ENCODE measurements at places on chromosomes 3 and 15.

GRCh38 chr3:139357899-139358298 lies 14.1 kb downstream of the MRPS22 start:
- DNase-seq: no peak

DNA sequence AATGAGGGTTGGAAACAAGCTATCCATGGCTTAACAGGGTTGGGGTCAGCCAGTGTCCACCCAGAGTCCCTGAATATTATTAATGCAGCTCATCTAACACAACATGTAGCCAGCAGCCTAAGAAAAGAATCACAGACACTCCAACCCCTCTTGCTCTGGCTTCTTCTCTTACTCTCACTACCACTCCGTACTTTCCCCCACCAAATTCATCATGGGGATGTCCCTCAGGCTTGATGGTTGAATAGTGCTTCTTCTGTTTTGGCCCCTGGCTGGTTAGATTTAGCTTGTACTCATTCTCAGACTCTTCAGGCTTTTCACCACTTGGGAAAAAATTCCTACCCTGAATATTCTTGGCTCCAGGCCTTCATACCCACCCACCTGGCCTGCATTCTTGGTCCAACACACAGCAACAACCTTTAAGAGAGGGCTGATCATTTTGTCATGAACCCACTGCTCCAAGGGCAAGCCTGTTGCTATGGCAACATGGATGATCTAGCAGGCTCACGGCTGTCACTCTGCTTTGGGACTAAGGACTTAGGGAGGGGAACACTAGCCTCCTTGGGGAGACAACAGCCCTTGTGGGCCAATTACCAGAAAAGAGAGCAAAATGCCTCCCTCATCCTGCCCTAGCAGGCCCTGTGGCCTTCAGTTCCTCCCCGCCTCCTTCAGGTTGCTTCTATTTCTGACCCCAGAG lies 9.4 kb upstream of the MED12L start:
- DNase-seq: no peak

DNA sequence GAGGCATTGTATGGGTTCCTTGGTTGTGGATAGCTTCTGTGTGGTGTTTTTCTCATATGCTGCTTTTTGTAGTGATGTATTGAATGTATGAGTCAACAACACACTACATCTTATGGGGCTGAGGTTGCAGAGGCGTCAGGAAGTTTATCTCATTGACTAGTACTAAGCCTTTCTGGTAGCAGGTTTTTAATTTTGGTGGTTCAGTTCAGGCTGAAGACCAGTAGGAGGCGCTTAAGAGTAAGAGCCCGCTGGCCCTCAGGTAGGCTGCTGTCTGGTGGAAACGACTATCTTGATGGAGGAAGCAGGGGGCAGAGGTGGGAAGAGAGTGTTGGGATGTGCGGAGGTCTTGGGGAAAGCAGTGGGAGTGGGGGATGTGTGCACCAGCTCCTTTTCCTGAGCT lies 62.4 kb downstream of the RTP4 start:
- no peak for DNase-seq

- no peak for DNase-seq
Measured at GRCh38 chr3:141690431-141691072, 47.5 kb upstream of the RNF7 start.

DNA sequence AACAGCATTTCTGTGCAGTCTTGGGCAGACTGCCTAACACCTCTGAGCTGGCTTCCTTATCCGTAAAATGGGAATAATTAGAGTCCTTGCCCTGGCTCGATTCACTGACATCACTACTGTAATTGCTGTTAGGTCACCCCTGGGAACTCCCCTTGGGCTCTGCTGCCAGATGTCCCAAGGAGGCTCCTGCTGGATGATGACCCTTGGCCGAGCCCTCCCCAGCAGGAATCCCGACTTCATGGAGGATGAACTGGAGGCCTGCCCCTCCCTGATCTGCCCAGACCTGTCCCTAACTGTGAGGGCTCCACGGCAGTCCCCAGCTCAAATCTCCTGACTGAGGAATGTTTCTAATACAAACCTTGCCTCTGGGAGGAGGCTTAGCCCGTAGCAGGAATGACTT lies 18.0 kb downstream of the ESYT3 start:
- no peak for DNase-seq

DNA sequence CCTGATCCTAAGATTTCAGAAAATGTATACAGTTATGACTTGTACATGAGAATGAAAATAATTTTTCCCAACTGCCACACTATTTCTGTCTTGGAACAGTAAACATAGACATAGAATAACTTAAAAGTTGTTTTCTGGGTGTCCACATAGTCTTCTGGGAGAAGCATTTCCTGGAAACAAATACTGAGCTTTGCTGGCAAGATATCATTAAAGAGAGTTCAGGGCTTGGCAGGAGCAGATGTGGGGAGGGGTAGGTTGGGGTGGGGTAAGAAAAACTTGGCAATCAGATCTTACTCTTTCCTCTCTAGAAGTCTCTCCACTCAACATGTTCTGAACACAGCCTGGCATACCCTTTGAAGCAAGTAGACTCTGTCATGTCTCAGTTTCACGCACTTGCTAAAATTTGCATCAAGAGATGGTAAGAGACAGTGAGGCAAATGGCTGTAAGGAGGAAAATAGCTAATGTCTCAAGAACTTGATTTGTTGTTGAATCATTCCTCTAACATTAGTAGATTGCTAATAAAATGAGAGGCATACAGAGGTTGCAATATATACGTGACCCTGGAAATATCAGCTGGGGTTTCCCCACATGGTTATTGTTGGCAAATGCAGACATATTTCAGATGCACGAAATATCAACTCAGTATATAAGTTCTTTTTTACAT lies 27.3 kb upstream of the ABI3BP start:
- DNase-seq: peak; percentile 58

- DNase-seq: no peak
Measured at GRCh38 chr3:113232342-113232741, 21.0 kb downstream of the BOC start.

DNA sequence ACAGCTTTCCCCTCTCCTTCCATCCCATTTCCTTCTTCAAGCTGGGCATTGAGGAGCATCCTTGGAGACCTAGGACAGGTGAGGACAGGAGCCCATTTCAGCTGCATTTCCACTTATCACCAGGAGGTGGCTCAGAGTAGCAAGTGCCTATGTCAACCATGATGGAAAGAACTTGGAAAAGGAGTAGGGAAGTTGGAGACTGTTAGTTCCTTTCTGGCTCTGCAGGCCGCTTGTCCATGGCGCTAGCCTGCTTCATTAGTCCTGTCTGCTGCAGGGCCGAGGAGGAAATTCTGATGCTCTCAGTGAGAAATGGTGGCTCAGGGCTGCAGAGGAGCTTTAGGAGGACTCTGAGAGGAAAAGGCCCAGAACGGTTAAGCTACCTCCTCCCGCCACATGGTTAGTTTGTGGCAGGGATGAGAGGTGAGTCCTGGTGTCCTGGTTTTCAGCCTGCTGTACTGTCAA lies 7.0 kb upstream of the CD276 start:
- peak; percentile 61 for DNase-seq

- peak; percentile 22 for DNase-seq
Measured at GRCh38 chr3:46874430-46874829, 3.1 kb upstream of the PTH1R start.

DNA sequence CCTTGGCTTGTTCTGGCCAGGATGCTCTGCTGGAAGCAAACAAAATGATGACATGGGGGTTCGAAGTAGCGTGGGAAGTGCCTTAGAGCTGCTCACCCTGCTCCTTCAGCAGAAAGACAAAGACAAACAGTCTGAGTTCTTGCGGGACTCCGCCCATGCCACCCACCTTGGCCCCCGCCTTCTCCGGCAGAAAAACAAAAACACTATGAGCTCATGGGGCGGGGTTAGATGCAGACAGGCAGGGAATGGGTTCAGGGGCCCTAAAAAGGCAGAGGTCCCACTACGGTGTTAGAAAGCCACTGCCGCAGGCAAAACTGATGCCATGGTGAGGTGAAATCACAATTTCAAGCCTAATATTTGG lies 9.7 kb upstream of the NCKIPSD start:
- no peak for DNase-seq

DNA sequence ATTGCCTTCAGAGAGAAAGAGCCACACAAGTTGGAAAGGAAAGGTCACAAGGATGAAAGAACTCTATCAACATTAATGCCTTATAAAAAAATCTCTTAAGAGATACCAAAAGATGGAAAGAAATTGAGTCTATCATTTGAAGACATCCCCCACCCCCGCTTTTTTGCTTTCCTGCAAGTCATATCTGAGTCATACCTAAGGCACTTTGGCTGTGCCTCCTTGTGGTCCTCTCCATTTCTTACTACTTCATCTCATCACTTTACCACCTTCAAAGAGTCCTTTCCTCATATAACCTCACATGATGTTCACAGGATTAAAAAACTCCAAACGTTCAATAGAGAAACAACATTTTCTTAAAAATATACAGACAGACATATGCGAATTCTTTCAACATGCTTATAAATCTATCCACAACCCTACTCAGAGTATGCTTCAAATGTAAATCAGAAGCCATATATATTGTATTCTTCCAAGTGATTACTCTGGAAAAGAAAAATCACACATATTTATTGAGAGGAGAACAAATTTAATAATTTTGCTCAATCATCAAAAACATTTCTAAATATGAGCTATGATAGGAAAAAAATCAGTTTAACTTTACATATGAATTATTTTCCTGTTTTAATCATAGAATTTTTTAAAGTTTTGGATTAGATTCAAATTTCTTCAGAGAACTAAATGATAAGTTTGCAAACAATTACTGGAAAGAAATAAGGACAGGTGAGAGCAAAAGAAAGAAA lies 1003.9 kb upstream of the CFAP20DC start:
- DNase-seq: peak; percentile 90

DNA sequence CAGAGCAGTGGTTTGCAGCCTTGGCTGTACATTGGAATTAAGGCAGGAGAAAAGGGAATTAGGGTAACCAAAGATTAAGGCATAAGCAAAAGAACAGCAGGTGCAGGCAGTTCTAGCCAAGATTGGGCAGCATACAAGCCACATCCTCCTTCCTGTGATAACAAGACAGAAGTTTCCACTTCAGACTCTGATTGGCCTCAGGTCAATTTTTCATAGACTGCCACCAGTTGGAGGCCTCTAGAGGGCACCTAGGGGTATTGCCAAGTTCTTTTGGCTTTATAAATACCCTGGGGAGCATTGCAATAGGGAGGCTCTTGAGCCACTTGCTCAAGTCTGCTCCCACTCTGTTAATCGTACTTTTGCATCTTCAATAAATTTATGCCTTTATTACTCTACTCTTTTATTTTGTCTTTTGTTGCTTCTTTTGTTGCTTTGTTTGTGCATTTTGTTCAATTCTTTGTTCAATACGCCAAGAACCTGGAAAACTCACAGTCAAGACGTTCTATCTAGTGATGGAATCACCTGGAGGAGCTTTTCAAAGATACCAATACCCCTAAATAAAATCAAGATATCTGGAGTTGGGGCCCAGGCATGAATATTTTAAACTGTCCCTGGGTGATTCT lies 32.2 kb upstream of the FMN1 start:
- DNase-seq: peak; percentile 24

DNA sequence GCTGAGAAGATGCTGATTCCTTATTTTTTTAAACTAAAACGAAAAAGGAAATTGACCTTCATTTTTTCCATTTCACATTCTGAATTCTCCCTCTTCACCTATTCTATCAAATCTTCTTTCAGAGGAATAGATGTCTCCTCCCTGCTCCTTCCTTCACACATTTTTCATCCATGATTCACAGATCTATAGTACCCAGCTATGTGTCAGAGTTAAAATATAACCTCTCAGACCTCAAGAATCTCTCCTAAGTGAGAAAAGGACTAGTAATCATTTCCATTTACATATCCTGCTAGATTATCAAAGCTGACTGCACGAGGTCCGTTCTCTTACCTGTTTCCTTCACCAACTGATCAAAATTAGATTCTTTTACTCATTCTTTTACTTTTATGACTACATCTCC lies 1297.6 kb upstream of the ALCAM start:
- peak; percentile 48 for DNase-seq

GRCh38 chr15:23854203-23854911 lies 167.3 kb upstream of the NDN start:
- DNase-seq: no peak

DNA sequence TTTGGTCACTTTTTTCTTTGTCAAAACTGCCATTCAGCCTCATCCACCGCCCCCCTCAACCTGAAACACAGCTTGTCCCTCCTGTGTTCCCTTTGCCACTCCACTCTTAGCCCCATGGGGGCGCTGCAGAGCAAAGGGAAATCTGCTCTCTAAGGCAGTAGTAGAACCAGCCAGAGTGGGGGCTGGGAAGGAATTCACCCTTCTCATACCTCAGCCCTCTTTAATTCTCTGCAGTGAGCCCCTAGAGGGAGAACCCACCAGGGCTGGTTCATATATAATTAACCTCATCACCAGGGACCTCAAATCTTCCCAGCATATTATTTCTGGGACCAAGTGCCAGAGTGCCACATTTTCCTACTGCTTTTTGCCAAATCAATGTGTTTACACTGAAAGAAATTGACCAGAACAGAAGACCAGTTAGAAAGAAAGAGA lies 2.8 kb upstream of the BCL6 start:
- peak; percentile 85 for DNase-seq

GRCh38 chr3:152331018-152331541 lies 62.4 kb downstream of the MBNL1 start:
- DNase-seq: peak; percentile 75

GRCh38 chr3:126573492-126574117 lies 14.9 kb upstream of the C3orf22 start:
- DNase-seq: no peak

GRCh38 chr3:117660941-117661817 lies 951.6 kb downstream of the TUSC7 start:
- DNase-seq: peak; percentile 87

DNA sequence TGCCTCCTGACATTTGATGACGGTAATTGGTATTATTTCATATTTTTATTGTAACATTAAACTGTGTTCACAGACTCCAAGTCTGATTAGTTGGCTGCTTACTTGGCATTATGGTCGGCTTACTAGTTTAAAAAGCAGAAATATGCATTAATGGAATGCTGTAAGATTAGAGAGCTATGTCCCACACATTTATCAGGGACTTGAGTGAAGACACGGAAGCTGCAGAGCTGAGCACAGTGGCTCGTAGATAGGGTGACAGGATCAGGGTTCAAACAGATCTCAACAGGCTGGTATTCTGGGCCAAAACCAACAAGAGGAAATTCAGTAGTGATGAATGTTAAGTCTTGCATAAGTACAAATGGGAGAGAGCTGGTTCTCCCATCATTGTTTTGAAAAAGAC lies 113.8 kb downstream of the ADAMTSL3 start:
- peak; percentile 27 for DNase-seq

- no peak for DNase-seq
Measured at GRCh38 chr3:11230125-11230524, 42.1 kb upstream of the ATG7 start.

GRCh38 chr3:50375258-50375931 lies 16.1 kb upstream of the TMEM115 start:
- no peak for DNase-seq

GRCh38 chr3:151372063-151372820 lies 12.3 kb downstream of the P2RY12 start:
- DNase-seq: peak; percentile 51

GRCh38 chr3:134378384-134378783 lies 4.1 kb upstream of the AMOTL2 start:
- DNase-seq: no peak

DNA sequence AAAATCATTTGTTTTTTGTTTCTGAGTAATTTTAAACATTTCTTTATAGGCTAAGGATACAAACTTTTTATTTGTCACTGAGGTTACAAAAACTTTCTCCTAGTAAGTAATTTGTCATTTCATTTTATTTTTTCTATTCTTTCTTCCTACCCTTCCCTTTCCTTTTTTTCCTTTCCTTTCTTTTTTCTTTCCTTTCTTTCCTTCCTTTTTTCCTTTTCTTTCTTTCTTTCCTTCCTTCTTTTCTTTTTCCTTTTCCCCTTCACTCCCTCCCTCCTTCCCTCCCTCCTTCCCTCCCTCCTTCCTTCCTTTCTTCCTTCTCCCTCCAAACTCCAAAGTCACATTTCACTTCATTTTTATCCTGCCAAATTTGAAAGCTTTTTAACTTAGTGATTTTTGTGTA lies 115.1 kb upstream of the FAN1 start:
- no peak for DNase-seq
